Activated CD4-positive, alpha-beta T cell treated with anti-CD3 and anti-CD28 coated beads, Interleukin-2, amount 10 ng/mL, durations not matched to agents 24 days and 14 days (primary cell): ENCODE measurements at places on chromosomes 11 and 22. TPM values are rescaled to one million over a fixed set of nuclear protein-coding genes. Genes with fewer than 3 reads are reported as not detected.

- no peak for DNase-seq
Measured at GRCh38 chr22:41362615-41363014, 19.1 kb upstream of the TEF start.

DNA sequence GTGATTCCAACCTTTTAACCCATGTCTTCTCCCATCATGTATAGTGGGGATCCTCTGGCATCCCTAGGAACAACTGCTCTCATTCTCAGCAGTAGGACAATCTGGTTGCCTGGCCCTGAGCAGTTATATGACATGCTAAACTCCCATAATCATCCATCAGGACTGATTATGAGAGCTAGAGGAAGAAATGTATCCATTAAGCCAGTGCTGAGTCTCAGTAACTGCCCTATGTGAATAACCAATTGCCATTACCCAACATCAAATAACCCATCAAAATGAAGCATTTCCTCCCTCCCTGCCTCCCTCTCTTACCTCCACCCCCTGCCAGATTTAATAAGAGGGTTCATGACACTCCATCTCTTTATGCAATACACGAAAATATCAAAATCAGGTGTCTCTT lies 277.6 kb downstream of the NXPE2 start:
- no peak for DNase-seq

GRCh38 chr11:87212891-87213290 lies 175.2 kb downstream of the TMEM135 start:
- no peak for DNase-seq

GRCh38 chr11:14029971-14030920 lies 67.7 kb downstream of the SPON1 start:
- DNase-seq, result no peak

DNA sequence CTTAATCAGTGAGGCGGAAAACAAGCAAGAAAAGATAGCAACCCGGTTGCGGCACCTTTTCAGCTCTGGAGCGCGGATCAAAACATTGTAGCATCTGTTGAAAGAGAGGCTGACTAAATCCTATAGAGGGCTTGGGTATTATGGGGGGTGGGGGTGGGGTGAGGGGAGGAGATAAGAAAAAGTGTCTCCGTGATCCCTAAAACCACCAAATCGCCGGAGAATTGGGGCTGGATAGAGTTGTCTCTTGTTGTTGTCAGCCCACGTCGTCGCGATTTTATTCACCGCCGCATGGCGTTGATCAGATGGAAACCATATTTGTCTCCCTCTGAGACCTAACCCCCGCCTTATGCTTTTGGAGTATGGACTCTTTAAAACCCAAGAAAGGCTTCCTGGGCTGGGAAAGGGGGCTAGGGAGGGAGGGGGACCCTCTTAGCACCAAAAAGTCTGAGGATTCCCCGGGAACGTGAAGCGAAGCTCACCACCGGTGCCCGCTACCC lies 13.0 kb downstream of the PAX6 start:
- DNase-seq, result no peak

The ART1 gene
- not detected in 2 replicates for total RNA-seq

The ANO9 gene
- 35.4 and 36.9 TPM in 2 replicates for total RNA-seq

The TLCD5 gene
- total RNA-seq, result 0.76 and 1.2 TPM in 2 replicates
